GM04504 (cell line): ENCODE measurements at places on chromosomes 11 and 22.

- no peak for DNase-seq
Observed at GRCh38 chr11:17725174-17725573, 5.8 kb downstream of the MYOD1 start.

DNA sequence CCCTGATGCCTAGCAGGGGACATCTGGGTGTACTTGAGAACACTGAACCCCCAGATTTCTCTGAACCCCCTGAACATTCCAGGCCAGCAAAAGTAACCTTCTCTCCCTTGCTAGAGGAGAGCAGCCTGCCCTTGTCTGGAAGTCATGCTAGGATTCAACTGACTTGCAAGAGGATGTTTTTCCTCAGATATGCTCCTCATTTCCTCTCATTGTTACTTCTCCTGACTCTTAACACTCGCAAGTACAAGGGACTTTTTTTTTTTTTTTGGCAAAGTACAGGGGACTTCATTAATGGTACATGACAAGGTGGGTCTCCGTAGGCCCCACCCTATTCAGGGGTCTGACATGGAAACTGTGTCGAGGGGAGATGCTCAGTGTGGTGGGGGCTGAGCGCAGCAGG is 6.3 kb upstream of the MCHR1 start:
- no peak for DNase-seq

- DNase-seq: peak; percentile 54
Observed at GRCh38 chr22:29128891-29129807, 56.3 kb downstream of the KREMEN1 start.

GRCh38 chr11:74069146-74070046 is 60.5 kb upstream of the UCP3 start:
- DNase-seq: no peak

- no peak for DNase-seq
Observed at GRCh38 chr11:36532941-36533601, 23.0 kb upstream of the TRAF6 start.

DNA sequence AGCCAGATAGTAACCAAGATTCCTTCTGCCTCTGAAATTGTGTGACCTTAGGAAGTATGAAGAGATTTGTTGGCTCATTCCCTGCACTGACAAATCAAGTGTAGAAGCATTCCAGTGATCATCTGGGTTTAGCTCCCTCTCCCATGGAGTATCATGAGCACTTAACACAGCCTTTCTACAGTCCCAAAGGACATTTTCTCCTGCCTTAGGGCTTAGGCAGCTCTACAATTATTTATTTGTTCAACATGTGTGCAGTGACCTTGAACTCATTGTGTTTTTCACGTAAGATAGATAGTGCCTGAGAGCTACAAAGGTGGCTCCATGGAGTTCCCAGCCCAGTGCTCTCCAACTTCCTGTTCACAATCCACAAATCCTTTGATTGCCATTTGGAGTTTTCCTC is 94.8 kb upstream of the FAT3 start:
- DNase-seq: no peak

GRCh38 chr11:16713594-16713993 is 24.9 kb upstream of the C11orf58 start:
- DNase-seq: no peak

DNA sequence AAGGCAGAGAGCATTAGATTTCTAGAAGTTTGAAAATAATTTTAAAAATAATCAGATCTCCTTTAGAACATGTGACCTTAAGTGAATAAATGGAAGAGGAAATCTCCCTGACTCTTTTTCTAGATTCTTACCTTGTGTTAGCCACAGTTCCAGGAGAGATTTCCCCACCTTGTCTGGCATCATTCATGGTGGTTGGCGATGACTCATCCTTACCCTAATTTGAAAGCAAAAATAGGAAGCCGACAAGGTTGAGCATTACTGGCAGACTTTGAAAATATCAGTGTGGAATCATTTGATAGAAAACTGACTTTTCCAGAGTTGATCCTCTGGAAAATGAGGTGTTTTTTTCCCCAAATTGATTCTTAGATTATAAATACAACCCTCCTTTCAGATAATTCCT is 48.1 kb downstream of the CNTN5 start:
- DNase-seq: no peak

DNA sequence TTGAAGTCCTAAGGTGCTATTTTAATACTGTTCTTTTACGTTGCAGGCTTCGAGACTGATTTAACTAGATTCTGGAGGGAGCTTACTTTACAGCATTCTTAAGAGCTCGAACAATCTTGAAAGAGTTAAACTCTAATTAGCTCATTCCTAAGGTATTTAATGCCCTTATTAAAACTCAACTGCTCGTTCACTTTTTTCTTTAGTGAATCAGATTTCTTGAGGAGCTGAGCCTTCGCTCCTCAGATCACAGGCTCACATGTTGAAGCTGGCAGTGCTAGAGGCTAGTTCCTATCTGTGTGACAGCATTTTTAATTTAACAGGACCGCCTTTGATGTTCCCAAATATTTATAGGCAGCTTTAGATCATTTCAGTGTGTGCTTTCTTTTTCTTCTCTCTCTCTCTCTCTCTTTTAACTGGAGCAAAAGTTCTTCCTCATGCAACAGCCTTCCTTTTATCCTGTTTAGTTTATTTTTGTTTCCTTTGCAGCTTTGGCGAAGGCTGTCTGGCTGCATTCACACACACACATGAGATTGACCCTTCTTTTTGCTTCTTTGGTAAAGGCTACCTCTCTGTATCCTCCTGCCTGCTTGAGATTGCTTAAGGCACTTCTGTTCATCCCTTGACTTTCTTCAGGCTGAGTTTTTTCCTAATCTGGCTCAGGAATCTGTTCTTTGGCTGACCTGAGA is 21.0 kb downstream of the ZNRF3 start:
- no peak for DNase-seq

GRCh38 chr11:65432100-65432650 is 9.6 kb downstream of the NEAT1 start:
- no peak for DNase-seq
